ENCODE measurements at places on chromosomes 11 and 22.

DNA sequence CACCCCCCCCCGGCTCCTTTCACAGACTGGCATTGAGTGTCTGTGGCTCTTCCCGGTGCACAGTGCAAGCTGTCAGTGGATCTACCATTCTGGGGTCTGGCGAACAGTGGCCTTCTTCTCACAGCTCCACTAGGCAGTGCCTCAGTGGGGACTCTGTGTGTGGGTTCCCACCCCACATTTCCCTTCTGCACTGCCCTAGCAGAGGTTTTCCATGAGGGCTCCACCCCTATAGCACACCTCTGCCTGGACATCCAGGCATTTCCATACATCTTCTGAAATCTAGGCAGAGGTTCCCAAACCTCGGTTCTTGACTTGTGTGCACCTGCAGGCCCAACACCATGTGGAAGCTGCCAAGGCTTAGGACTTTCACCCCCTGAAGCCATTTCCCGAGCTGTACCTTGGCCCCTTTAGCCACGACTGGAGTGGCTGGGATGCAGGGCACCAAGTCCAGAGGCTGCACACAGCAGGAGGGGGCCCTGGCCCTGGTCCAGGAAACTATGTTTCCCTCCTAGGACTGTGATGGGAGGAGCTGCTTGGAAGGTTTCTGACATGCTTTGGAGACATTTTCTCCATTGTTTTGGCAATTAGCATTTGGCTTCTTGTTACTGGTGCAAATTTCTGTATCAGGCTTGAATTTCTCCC is 26.0 kb downstream of the BCL2L13 start:
- DNase-seq: no peak

- no peak for DNase-seq
Measured at GRCh38 chr11:66562275-66562674, 6.1 kb downstream of the CTSF start.

- no peak for DNase-seq
Measured at GRCh38 chr11:66868726-66869566, 12.1 kb downstream of the LRFN4 start.

DNA sequence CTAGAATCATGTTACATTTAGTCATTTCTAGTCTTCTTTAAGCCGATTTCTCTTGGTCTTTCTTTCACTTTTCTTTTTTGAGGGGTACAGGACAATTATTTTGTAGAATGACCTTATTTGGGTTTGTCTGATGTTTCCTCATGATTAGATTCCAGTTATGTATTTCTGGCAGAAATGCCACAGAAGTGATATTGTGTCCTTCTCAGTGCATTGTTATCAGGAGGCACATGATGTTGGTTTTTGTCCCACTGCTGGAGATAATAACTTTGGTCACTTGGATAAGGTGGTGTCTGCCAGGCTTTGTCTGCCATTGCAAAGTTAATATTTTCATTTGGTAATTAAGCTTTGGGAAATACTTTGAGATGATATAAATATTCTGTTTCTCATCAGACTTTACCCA is 100.3 kb downstream of the RRM1 start:
- DNase-seq: no peak

- DNase-seq: no peak
Measured at GRCh38 chr22:50044485-50045118, 13.5 kb downstream of the TTLL8 start.

DNA sequence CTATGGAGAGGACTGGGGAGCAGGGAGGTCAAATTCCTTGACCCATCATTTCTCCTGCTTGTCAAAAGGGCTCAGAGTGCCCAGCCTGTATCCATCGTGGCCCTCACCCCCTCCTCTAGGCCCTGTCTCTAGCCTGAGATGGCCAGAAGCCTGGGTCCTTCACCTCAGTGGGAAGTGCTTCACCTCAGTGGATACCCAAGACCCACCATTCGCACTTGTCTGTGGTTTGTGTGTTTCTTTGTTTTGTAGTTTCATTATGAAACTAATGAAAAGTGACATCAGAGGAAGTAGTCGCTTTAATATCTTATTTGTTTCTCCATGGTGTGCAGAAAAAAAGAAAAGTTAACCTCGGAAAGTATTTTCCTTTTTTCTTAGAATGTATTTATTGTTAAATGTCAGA is 194.0 kb upstream of the CADM1 start:
- DNase-seq: no peak

- DNase-seq: no peak
Measured at GRCh38 chr11:78193806-78194205, 5.1 kb downstream of the USP35 start.
